Mesendoderm (in vitro differentiated cells): ENCODE measurements at places on chromosomes 7 and 10.

- no peak for DNase-seq
Measured at GRCh38 chr10:6926971-6927370, 346.9 kb upstream of the PRKCQ start.

GRCh38 chr10:109913306-109913892 lies 9.9 kb downstream of the XPNPEP1 start:
- DNase-seq: no peak

DNA sequence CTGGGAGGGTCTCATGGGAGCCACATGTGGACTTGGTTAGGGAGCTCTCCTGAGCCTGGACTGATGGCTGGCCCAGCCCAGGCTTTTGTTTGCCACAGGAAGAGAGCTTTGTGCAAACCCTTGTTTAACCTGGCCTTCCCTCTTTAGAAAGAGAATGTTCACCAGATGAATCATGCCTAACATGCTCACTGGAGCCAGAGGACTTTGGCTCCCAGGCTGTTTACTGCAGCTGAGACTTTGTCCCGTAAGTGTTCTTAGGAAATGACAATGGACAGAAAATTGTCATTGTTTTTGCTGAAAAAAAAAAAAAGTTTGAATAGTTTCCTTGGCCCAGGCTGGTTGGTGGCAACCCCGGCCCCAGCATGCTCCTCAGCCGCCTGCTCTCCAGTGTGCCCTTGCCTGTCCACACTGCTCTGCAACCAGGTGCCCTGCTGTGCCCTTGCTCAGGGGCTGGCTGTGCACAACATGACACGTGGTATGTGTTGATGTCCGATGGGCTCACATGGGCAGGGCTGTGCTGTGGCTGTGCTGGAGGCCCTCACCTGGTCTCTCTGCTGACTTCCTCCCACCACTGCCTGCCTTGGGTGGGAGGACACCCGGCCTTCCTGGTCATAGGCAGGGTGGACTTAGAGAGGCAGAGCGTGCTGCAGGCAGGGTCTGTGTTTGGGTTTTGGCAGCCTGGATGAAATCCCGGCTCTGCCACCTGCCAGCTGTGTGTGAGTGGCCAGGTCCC lies 215.3 kb upstream of the ZNF32 start:
- no peak for DNase-seq

- DNase-seq: no peak
Measured at GRCh38 chr7:98571986-98572385, 45.1 kb upstream of the NPTX2 start.

DNA sequence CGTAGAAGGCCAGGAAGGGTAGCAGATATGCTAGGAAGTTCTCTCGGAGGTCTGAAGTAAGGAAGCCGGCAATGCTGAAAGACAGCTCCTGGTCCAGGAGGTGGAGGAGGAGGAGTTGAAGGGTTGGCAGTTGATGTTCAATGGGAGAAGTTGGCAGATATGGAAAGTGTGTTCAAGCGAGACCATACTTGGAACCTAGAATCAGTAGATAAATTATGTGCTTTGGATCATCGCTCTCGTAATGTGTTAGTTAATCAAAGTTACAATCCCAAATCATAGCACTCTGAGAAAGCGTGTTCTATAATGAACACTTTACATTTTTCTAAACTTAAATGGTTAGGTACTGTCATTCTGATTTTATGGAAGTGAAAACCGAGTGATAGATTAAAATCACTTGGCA lies 152.9 kb downstream of the CELF2 start:
- no peak for DNase-seq

DNA sequence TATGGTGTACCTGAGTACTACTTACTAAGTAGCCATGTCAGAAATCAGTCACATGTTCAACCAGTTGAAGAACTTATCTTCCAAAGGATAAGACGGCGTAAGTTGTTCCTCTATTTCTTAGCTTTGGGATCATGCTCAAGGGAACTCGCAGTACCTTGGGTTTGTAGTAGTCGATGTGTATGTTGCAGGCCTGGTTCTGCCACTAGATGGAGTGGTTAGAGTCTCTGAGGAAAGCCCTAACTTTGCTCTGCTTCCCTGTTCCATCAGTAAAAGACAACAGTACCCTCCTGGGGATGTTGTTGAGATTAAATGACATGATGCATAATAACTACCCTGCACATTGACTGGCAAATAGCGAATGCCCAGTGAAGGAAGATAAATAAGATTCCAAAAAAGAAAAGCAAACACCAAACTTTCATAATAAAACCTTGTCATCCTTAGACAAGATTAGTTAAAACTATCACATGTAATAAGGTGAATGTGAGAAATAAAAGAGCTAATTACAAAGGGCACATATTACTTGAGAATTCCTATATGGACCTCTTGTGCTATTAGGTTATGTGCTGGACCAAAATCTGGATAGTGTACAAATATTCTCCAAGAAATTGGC lies 165.9 kb downstream of the ABCA13 start:
- peak; percentile 69 for DNase-seq
